IMR-90 (cell line): ENCODE measurements at places on chromosomes 4 and X. TPM values are rescaled to one million over a fixed set of nuclear protein-coding genes. Genes with fewer than 3 reads are reported as not detected.

Gene GABRA4
- total RNA-seq = 1.7 and 1.8 TPM in 2 replicates

Gene HELQ
- total RNA-seq = 9.1 and 13.1 TPM in 2 replicates

Gene MAGEH1
- total RNA-seq = 22.4 and 26.7 TPM in 2 replicates

Gene GPR143
- not detected in 2 replicates for total RNA-seq

Gene AVPR2
- total RNA-seq = not detected in 2 replicates

Gene MAGEA1
- not detected in 2 replicates for total RNA-seq
